Stimulated activated CD4-positive, alpha-beta T cell treated with anti-CD3 and anti-CD28 coated beads, TNF-alpha, amount 100 ng/mL, for 1 hour (primary cell): ENCODE measurements at places on chromosomes 4 and X.

DNA sequence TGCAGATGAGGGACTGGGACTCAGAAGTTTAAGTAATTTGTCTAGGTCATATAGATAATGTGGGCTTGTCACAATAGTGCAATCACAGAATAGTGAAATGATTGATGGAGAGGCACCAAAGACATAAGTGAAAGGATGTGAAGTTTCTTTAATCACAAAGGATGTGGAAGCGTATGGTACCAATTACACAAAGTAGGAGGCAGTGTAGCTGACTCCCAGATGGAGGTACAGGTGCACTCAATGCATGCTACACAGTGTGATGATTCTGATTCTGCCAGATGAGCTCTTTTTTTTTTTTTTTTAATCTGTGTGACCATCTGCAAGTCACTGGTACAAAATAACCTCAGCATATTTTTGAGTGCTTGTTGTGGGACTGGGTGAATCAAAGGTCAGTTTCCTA is 411.3 kb downstream of the SPRY1 start:
- DNase-seq = no peak

DNA sequence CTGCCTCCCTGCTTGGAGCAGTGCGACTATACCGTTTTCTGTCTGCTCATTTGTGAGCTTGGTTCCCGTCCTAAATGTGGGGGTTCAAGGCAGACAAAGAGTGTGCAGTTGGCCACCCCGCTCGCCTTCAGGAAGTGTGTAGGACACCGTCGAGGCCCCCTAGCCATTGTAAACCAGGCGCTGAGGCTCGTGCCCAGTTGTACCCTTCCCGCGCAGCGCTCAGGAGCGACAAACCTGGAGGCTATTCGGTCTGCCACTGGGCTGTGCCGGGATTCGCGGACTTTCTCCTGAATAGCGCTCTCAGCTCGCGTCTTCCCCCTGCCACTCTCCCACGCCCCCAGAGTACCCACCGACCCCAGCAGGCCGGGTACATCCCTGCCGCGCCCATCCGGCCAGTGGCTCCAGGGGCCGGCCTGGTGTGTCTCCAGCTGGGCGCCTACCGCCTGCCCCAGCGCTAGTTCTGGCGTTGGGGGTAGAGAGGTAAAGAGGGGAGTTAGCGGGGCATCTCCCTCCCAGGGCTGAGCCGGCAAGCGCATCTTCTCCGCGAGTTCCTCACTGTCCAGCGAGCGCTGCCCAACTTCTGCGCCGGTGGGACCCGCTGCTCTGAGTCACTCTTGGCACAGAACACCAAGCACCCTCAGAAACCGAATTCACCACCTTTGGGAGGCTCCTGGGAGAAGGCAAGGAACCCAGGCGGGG is 880 bp upstream of the LONRF3 start:
- no peak for DNase-seq

- DNase-seq = no peak
Observed at GRCh38 chrX:110268886-110269285, 49.0 kb downstream of the AMMECR1 start.

DNA sequence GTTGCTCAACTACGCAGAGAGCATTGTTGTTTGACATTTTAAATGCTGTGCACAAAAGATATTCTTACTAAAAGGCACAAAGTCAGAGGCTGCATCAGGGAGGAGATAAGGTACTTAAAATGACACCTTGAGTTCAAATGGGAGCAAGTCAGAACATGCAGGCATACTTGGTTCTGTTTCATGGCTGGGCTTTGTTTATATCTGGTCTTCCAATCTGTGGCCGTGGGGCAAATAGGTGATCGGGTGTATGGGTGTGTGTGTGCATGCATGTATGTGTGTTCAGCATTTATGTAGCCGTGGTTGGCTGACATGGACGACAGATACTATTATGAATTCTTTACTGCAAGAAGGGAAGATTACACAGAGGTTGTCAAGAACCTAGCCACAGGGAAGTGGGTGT is 106.1 kb downstream of the RASL11B start:
- DNase-seq = no peak

DNA sequence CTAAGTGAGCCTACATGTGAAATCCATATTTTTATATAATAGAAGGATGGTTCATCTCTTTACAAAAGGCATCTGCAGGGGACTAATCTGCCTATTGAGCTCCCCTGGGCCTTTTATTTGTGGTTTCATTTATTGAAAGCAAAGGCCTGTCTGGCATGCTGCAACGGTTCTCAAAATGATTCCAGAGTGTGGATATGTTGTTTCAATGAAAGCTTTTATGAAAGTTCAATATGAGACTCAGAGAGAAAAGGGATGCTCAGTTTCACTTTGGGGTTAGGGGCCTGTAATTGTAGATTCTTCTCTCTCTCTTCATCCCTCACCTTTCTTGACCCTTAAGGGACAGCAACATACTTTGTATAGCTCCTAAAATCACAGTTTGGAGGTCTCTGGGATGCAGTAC is 204.2 kb upstream of the CASK start:
- DNase-seq = no peak

DNA sequence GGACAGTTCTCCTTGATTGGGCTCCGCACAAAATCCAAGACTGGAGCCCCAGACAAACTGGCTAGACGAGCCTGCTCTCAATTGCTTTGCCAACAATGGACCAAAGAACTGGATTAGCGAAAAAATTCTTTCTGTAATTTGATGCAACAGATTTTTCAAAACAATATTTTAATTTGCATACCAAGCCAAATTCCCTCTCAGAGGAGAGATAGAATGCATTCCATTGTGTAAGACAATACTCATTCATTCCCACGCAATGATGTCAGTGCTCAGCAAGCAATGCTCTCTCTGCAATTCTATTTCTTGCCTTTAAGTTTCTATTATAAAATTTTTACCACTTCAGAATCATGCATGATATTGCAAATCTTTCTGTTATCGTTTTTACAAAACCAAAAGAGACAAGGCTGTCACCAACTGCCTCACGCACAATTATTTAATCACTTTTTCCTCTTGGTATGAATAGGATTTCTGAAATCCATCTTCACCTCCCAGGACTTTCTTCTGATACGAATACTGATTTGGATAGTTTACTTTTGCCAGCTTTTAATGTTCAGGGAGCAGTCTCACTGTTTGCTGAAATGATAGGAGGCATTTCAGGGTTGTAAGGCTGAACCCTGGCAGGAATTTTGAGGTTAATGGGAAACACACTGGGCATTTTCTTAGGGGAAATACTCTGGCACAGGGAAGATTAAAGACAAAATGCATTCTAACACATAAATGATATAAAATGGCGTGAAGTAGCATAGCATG is 46.1 kb upstream of the HCCS start:
- DNase-seq = no peak

DNA sequence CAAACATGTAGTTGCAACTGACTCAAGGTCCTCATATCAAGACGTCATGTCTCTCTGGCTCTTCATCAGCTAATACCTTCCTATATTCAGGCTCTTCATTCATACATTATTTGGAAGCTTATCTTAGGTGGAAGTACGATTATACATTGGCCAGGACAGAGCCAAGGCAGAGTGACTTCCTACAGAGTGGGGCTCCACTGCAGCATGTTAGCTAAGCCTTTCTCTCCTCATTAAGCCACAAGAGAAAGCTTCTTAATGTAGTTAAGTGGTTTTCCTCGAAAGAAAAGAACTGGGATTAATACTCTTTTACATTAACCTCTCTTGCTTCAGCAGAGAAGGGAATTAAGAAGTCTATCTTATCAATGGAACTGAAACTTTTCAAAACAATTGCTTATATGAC is 15.0 kb downstream of the C4orf33 start:
- DNase-seq = no peak

DNA sequence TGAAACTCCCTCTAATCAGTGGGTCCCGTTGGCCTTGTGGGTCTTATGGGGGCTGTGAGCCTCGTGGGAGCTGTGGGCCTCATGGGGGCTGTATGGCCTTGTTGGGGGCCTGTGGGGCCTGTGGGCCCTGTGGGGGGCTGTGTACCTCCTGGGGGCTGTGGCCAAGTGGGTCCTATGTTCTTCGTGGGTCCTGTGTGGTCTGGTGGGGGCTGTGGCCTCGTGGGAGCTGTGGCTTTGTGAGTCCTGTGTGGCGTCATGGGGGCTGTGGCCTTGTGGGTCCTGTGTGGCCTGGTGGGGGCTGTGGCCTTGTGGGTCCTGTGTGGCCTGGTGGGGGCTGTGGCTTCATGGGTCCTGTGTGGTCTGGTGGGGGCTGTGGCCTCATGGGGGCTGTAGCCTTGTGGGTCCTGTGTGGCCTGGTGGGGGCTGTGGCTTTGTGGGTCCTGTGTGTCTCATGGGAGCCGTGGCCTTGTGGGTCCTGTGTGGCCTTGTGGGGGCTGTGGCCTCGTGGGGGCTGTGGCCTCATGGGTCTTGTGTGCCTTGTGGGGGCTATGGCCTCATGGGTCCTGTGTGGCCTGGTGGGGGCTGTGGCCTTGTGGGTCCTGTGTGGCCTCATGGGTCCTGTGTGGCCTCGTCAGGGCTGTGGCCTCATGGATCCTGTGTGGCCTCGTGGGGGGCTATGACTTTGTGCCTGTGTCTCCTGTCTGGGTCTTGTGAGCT is 7.4 kb downstream of the PCGF3 start:
- DNase-seq = no peak

DNA sequence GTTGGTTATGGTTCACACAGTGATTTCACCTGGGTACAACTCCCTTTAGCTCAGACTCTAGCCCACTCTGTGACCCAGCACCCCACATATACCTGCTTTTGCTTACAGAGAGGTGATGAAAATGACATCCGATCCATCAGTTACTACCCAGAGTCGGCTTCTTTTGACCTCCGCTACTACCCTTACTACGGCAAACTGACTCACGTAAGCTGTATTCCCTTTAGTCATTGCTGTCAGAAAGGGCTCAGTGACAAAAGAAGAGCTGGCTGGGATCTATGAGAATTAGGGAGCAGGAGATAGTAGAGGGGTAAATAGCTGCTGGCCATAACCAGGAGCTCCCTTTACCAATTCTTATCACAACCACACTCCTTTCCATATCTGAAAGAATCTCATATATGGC is 16.7 kb downstream of the ATP1B4 start:
- DNase-seq = no peak

DNA sequence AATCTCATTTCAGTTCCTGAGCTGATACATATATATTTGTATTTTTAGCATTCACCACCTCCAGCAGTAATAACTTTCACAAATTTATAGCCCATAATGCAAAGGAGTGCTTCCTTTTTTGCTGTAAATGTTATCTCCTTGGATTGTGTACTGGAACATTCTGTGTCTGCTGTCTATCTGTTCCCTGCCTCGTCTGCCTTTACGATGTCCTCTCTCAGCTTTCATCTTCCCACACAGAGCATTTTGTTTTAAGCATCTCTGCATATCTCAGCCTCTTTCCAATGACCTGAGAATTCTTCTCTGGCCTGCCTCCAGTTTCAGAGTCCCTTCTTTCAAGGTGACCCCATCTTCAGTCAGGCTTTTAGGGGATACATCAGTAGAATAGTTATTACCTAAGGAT is 43.1 kb downstream of the GYG2 start:
- no peak for DNase-seq

DNA sequence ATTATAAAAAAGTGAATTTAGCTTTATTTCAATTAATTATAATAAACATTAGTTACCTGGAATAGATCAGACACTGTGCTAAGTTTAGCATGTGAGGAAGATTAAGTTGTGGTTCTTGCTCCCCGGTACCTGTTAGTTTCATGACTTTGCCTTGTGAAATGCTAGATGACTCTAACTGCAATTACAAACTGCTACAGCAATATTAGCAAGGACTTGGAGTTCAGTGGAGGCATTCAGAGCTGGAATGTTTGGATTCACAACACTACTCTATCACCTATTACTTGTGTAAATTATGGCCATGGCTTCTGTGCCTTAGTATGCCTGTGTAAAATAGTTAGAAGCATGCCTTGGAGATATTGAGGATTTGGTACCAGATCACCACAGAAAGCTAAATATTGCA is 21.4 kb upstream of the ANXA10 start:
- DNase-seq = no peak

DNA sequence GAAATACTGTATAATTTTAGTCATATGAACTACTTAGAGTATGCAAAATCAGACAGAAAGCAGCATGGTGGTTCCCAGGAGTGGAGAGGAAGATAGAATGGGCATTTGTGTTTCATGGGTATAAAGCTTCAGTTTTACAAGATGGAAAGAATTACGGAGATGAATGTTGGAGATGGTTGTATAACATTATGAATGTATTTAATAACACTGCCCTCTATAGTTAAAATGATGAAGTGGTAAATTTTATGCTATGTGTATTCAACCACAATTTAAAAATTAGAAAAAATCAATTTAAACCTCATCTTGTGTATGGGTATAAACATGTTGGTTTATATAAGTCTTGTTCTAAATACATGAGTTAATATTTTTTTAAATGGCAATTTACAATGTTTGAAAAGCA is 521.1 kb downstream of the FSTL5 start:
- DNase-seq = no peak

DNA sequence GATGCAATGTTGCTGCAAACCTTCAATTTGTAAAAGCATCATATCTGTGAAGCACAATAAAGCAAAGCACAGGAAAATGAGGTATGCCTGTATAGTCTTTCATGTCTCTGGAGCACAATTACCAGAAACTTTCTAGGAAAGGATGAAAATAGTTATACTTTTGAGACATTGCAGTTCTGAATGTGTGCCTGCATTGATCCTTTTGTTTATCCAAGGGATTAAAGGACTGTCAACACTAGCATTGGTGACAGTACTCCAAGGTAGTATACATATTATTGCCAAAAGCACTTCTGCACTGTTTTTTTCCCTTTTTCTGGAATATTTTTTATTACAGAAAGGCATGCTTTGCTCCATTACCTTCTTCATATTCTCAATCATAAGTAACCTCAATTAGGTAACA is 476.0 kb downstream of the GABRG1 start:
- DNase-seq = no peak

DNA sequence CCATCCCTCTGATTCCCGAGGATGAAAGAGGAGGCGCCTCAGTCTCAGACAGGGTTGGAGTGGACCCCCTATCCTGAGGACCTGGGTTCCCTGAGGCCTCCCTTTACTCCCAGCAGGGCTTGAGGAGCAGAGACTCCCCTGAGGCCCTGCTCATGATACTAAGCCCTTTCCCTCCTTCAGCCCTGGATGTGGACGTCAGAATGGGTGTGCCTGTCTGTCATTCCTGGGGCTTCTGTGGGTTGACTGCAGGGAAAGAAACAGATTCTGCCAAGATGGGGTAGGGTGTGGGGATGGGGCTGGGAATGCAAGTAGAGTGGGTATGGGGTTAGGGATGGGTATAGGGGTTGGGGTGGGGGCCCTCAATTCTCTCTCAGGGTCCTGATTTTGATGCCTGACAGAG is 21.1 kb downstream of the MAGEA10 start:
- DNase-seq = no peak

- DNase-seq = no peak
Observed at GRCh38 chrX:92260102-92260501, 480.9 kb downstream of the PCDH11X start.

GRCh38 chrX:118345045-118345463 is 852 bp upstream of the WDR44 start:
- DNase-seq = no peak
